ENCODE measurements at places on chromosomes 3 and 15.
A peak's percentile ranks its signal among the peaks of the same experiment; 100 is the strongest.

GRCh38 chr15:74790080-74790916, 8.4 kb downstream of the CSK start:
- no peak for DNase-seq

DNA sequence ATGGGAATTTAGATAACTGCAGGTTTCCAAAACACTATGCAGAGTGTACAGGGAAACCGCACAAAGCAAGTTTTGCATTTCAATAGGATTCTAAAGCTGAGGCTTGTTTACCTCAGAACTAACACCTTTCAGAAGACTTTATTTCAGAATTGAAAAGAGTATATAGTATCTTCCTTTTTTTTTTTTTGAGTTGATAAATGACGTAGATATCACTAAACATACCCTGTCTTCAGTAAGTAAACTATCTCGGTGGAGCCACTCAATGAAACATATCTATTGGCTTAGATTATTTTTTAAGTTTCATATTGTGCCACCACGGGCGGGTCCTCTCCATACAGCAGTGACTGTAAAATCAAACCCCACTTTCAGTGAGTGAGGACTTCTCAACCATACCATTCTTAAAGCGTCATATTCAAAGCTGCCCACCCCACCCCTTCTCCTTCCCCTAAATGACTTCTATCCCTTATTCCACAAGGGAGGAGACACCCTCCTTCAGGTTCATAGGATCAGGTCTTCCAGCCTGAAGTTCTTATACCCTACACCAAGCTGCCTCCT, 2.0 kb upstream of the TBL1XR1 start:
- no peak for DNase-seq

DNA sequence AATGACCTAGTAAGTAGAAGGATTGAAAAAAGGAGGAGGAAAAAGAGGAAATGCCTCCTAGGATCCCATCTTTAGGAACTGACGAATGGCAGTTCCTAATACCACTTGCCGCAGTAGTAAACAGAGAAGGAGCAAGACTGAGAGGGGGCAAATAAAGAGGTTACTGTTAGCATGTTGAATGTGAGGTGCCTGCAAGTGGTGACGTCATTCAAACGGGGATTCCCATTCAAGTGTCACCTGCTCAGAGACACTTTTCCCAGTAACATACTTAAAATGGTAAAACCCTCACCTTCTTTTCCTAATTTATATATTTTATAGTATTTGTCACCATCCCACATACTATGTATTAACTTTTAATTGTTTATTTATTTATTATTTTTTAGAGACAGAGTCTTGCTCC, 178.9 kb downstream of the IL5RA start:
- no peak for DNase-seq

DNA sequence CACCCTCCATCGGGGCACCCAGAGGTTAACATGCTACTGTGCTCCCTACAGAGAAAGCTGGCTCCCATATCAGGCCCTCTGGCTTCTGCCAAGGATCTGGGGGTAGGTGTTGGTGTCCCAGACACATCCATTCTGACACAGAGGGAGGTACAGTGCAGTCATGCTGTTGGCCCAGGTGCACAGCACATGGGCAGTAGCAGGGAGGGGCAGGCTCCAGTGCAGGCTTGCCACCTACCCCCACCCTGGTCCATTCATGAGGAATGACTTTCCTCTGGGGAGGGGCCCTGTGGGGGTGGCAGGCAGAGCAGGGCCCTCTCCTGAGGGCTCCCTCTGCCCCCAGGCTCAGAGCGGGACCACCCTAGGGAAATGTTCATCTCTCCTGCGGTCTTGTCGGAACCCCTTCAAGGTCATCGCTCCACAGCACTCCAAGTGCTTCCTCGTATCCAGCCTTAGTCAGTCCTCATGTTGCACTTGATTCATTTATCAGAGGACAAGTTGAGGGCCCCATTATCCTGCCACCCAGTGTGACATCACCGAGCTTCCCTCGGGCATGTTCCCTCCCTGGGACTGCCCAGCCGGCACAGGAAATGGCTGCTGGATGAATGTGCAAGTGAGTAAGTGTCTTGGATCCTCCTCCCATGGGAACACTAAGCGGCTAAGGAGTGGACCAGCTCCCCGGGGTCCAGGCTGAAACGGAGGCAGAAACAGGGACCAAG, 10.0 kb downstream of the DUSP7 start:
- DNase-seq: no peak

DNA sequence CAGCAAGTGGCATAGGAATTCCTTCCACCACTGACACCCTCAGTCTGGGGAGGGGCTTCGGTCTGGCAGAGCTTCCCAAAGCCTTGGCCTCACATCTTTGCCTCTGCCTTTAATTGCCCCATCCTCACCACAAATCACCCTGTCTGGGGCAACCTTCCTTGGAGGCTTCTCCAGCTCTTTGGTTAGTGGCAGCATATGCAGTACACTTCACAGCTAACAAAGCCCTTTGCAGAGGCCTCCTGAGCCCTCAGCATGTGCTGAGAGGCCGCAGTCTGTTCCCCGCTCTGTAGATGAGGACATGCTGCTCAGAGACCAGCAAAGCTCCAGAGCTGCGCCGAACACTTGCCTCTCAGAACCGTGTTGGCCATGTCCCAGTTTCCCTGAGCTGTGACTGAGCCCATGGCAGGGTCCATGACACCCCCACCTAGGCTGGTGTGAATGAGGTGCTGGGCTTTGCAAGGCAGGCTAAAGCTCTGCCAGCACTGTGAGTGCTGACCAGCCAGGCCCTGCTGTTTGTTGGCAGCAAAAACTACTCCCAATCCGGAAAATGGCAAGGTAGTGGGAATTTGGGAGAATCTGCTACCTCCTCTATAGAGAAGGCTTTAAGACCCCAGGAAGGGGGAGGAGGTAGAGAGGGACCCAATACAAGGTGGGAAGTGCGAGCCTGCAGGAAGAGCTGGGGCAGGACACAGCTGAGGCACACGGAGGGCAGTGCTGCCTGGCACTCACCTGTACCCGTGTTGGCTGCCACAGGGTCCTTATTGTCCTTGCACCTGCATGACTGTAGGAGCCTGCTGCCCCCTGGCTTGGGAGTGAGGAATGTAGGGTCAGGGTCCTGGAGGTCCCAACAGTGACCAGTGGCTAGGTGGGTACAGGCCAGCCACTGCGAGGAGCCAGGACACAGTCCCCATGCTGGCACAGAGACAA, 8.4 kb upstream of the KLF15 start:
- DNase-seq: no peak

- no peak for DNase-seq
Measured at GRCh38 chr3:83873550-83873949, 1085.2 kb upstream of the CADM2 start.

DNA sequence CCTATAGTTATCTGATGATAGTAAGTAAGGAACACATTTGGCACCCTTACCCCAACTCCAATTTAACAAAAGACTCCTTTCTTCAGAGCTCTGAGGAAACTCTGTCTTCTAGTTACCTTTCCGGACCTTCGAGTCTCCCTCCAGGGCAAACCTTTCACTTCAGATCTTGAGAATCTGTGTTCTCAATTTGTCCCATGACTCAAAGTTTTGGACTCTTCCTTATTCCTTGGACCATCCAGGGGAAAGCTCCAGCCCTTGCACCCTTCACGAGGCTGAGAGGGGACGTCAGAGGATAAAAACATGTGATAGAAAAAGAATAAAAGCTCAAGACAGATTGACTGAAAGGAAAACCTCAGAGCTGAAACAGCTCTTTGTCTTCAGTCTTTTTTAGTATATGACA, 76.9 kb downstream of the CTNNB1 start:
- no peak for DNase-seq

GRCh38 chr15:81293728-81294515, 30.0 kb downstream of the STARD5 start:
- DNase-seq: peak; percentile 63

GRCh38 chr15:91627473-91628278, 225.8 kb upstream of the SLCO3A1 start:
- DNase-seq: no peak

DNA sequence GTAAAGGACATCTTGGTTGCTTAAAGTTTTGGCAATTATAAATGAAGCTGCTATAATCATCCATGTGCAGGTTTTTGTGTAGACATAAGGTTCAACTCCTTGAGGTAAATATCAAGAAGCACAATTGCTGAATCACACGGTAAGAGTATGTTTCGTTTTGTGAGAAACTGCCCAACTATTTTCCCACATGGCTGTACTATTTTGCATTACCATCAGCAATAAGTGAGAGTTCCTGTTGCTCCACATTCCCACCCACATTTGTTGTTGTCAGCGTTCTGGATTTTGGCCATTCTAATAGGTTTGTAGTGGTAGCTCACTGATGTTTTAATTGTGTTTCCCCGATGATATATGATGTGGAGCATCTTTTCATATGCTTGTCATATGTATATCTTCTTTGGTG, 118.5 kb upstream of the KCNMB2 start:
- DNase-seq: no peak

GRCh38 chr15:67096546-67097294, 31.3 kb downstream of the SMAD3 start:
- no peak for DNase-seq

GRCh38 chr3:4166540-4166939, 136.6 kb upstream of the SETMAR start:
- DNase-seq: no peak

DNA sequence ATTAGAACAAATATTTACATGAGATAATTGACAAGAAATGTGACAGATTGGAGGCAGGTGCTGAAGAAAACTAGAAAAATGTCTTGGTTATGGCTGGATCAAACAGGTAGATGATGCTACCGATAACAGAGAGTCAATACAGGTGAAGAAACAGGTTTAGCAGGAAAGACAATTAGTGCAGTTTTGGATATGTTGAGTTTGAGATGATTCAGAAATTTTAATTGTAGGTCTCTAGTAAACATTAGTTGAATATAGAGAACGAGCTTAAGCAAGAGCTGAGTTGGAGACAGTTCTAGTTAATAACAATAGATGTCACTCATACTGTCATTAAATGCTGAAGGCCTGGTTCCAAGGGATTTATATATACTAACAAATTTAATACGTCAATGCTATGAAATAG, 524.4 kb downstream of the NSUN3 start:
- no peak for DNase-seq

DNA sequence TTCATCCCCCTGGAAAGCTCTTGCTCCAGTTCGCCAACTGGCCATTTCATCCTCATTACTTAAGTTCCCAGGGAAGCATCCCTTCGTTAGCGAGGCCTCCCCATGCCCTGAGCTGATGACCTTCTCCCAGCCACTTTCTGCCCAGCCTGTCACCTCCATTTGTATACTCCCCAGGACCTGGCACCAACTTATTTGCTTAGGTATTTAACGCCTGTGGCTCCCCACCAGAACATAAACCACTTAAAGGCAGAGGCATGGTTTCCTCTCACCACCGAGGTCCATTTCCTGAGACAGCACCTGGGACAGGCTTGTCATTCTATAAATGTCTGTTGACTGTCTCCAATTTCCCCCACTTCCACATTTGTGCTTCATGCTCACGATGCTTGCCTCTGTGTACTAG, 189.0 kb downstream of the ZNF621 start:
- no peak for DNase-seq

GRCh38 chr3:132445817-132446216, 28.5 kb downstream of the DNAJC13 start:
- no peak for DNase-seq
